ENCODE measurements at places on chromosomes 12 and 14.
A peak's percentile ranks its signal among the peaks of the same experiment; 100 is the strongest.

GRCh38 chr14:79668951-79669350, 542.4 kb downstream of the DIO2 start:
- no peak for DNase-seq

DNA sequence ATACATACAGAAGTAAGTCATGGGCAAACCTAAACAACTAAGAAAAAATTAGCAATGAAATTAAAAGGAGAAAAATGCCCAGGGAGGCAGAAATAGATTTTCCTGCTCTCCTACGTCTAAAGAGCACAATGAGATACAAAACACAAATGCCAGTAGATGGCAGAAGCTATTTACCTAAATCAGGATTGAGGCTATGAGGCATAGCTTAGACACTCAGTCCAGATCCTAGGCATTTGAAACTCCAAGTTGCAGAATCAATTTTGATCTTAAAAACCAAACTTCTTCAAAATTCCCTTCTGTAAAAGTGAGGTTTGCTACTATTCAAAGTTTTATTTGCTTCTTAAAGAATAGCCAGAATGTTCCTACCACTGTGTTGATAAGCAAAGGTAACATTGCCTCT, 368.6 kb downstream of the DAD1 start:
- DNase-seq = no peak

DNA sequence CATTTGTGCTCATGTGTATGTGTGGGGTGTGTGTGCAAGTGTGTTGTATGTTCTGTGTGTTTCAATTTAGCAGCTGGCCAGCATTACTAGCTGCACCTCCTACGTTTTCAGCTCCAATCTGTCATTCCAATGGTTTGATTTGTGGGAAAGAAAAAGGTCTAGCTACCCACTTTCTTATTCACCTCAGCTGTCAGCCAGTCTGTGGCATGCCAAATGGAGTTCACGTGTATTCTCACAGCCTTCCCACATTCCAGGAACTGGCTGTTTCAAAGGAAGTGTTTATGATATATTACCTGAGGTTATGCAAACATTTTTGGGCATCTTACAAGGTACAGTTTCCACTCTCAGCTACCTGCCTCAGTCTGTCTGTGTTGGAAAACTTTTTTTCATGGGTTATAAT, 220.2 kb upstream of the CPNE8 start:
- no peak for DNase-seq

DNA sequence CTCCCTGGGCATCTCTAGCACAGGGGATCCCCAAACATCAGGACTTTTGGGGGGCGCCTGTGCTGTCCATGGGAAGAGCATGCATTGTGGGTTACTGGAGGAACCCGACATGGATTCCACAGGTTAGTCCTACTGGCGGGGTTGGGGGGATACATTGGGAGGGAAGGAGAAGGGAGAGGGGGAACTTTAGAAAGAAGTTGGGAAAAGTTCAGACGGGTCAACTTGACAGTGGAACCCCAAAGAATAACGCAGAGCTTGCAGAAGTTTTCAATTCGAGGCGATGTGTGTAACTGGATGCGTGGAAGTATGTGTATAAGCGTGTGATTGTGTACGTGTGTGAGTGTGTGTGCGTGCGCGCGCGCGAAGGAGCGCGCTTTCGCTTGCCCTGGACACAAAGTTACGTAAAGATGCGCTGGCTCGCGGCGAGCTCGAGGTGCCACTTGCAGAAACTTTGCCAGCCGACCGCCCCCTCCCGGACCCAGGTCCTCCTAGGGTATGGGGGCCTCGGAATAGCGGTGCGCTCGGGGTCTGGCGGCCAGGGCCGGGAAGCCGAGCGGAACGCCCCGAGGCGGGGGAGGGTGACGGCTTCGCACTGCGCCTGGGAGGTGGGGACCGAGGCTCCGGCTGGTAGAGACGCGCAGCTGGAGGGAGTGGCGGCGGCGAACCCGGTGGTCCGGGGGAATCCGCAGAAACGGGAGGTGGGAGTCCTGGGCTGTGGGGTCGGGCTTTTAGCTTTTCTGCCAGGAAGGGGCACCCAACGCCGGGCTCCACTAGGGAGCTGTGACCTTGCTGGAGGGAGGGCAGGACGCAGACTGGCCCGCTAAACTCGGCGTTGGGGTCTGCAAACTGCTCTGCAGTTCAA, 669 bp downstream of the RFX4 start:
- DNase-seq = no peak

GRCh38 chr12:22215467-22216253, 118.8 kb downstream of the ST8SIA1 start:
- DNase-seq = no peak

DNA sequence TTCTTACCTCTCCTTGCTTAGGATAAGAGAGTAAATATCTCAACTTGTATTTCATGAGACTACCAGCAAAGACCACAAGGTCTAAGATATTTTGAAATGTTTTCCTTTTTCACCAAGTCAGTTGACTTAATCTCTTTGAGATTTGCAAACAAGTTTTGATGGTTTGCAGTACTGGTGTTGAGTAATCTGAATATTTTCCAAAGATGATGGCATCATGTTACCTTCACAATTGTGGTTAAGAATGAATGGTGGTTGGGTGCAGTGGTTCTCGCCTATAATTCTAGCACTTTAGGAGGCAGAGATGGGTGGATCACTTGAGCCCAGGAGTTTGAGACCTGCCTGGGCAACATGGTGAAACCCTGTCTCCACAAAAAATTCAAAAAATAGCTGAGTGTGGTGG, 225.7 kb downstream of the TMTC2 start:
- DNase-seq = no peak

DNA sequence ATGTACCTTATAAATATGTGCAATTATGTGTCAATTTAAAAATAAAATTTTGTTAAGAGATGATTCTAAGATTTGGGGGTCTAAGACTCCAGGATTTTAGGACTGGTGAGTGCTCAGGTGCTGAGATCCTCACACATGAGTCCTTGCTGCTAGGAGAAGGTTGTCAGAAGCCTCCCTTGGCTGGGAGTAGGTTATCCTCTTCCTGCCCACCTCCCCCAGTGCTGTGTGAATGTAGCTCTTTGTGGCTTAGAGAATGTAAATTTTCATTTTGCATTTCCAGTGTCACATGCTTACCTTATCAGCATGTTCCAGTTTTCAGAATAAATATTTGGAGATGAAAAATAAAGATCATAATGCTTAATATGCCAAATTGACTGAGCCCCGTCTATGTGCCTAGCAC, 114.2 kb upstream of the MDM1 start:
- no peak for DNase-seq

- peak; percentile 29 for DNase-seq
These were observed 1.6 kb upstream of the HOXC12 start for GRCh38 chr12:53952871-53953734.

DNA sequence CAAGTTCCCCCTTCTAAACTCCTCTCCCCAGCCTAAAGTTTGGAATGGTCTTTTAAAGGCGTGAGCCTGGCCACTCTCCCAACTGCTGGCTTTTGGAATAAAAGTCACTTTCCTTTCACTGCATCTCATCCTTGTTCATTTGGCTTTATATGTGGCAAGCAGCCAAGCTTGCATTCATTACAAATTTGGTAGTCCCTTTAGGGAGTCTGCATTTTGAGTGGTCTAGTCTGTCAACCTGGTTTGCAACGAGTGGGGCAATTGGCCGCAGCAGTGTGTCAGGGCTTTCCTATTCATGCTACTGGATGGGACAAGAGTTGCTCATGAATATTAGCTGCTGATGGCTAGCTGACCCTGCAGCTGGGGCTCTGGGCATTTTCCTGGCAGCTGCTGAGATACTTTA, 57.0 kb downstream of the CATSPERB start:
- DNase-seq = no peak

DNA sequence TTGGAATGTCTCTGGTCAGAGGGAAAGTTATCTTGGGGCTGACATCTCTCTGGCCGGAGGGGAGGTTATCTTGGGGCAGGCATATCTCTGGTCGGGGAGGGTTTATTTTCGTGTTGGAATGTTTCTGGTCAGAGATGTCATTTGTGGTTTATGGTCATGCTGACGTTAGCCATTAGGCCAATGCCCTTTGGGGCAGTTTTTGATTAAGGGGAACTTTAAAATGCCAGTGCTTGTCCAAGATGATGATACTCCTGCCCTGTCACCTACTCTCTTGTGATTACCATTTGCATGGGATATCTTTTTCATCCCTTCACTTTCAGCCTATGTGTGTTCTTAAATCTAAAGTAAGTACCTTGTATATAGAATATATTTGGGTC, 29.0 kb upstream of the A2M start:
- DNase-seq = no peak

DNA sequence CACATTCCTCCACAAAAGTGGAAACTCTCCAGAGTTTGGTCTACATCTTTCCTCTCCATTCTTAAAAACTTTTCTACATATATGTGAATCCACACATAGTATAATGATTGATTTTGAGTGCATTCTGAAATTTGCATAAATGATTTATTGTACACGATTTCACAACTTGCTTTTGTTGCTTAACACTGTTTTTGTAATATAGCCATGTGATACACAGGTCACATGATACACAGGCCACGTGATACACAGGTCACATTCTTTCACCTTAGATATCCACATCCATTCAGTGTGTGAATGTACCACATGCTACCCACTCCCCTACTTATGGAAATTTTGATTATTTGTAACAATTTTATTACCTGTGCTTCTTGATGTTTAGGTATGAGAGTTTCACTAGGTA, 319.1 kb downstream of the ZFP36L1 start:
- no peak for DNase-seq

DNA sequence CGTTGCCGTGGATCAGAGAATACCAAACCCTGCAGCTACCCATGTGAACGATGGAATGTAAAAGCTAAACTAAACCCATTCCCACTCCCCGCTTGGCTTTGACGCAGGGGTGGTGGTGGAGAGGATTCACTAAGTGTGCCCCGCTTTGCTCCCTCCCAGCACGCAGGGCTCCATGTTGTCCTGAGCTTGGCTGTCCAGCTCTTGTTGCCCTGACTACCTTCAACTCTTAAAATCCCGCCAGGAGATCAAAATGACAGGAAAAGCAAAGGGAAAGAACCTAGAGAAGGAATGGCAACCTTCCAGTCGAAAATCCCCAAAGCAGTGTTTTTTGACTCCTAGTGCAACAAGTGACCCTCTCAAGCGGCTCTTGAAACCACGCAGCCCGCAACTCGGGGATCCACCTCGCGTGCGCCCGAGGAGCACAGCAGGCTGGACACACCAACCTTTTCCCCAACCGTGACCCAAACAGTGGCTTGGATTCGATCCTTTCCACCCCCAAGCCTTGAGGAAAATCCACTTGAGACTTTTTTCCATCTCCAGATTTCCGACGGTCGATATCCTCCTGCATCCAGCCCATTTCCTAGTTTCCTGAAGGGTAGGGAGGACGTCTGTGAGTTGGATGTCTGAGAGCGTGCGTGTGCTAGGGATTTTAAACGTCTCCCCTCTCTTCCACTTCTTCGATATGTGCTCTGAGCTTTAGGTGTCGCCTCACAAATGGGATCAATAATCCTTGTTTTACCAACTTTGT, 1.4 kb downstream of the SYT10 start:
- DNase-seq = no peak

- peak; percentile 58 for DNase-seq
These were observed 15.5 kb upstream of the KRR1 start for GRCh38 chr12:75526655-75527511.

DNA sequence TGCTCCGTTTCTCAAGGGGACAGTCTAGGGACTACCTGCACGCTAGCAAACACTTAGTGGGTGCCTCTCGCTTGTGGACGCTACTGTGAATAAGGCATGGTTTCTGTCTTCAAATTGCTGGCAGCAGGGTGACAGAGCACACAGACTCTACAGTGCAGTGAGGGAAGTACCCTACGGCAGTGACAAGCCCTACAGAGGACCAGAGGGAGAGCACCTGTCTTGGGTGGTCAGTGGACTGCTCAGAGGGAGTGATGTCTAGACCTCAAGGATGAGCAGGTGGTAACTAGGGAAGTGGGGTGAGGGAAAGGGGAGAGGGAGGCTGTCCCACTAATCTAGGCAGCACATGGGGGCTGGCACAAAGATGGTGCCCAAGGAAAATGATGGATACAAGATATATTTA, 160.5 kb downstream of the RBM19 start:
- DNase-seq = no peak

DNA sequence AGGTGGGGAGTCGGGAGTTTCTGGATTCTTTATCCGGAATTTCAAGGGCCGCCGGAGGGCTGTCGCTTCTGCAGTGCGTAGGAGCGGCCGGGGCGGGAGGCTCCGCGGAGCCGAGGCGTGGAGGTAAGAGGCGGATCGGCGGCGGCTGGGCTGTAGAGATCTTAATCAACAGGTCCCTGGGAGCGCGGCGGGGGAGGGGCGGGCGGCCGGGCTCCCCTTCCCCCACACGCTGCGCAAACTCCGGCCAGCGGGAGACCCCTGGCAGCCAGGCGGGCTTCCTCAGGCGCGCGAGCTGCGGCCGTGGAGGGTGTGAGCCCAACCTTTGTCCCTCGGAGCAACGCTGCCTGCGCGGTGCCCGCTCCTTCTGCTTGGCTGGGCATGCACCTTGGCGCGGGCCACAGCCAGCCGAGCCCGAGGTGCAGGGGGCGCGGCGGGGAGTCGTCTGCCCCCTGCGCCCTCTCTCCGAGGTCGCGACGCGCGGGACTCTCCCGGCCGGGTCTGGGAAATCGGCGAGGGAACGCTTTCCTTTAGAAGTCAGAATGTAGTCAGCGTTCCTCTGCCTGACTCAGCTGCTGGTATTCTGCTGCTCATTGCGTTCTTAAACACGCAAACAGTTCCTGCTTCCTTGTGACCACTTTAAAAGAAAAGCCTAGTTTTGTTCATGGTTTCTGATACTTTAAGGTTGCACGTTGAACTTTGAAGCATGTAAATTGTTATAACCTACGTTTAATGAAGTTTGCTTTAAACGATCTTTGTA, at the start of gene PALS1:
Gene PALS1, plus strand, starts transcription at position 25 of the 757 bp plus-strand sequence. CDS start 37,736 bp downstream, outside the sequence.
- DNase-seq = peak; percentile 61

- DNase-seq = no peak
These were observed 6.4 kb upstream of the TC2N start for GRCh38 chr14:91873471-91874415.

- peak; percentile 63 for DNase-seq
These were observed 2.6 kb downstream of the WNK1 start for GRCh38 chr12:754851-755562.

- no peak for DNase-seq
These were observed 22.8 kb downstream of the TMEM63C start for GRCh38 chr14:77204459-77204771.

DNA sequence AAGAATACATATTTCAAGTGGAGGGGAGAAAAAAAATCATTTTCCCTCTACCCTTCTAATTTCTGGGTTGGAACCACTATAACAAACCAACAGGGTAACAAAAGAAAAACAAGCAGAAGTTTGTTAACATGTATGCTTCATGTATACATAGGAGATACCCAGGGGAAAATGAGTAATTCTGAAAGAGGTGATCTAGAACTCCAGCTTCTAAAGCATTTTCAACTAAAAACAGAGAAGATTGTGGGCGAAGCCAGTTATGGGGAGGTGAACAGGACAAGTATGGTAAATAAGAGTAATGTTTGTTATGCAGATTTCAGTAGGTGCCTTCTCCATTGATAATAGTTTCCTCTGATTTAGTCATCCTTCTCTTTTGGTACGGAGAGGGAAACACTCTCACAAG, 16.7 kb downstream of the FNTB start:
- no peak for DNase-seq

All from AG08395 (cell line).